ENCODE measurements at places on chromosomes 13 and 19.

- DNase-seq = no peak
Measured at GRCh38 chr19:49333811-49334288, 1.4 kb upstream of the CD37 start.

GRCh38 chr19:7614859-7615741 is 14.2 kb downstream of the XAB2 start:
- DNase-seq = no peak

DNA sequence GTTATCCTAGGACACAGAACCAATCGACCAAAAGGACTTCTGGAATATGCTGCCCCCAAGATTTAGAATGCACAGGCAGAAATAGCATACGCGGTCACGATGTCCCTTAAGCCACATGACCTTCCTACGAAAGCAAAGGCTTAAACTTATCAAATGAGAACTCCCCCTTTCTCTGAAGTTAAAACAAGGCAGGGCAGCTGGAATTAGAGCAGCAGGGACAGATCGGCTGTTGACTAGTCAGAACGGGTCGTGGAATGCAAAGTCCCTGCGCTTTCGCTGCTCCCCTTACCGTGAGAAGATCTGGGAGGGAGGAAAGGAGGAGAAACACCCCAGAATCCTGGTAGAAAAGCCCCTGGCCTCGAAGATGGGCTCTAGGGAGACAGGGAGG is 799 bp upstream of the USPL1 start:
- peak; percentile 85 for DNase-seq

DNA sequence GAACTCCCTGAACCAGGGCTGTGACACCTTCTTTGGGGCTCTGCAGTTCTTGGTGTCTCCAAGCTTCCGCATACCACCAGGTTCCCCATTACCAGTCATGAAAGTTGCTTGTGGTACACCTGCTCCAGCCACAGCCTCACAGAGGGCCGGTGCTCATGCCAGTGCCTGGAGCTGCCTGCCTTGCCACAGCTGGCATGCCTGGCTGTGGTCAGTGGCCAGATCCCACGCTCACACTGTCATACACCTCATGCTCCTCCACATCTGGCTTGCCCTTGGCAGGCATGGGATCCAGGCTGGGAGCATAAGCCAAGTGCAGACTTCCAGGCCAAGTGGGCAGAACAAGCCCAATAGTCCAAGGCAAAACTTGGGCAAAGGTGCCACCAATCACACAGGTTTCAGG is 1054.9 kb downstream of the SLITRK5 start:
- no peak for DNase-seq

- no peak for DNase-seq
Measured at GRCh38 chr19:56974556-56975207, 134.2 kb upstream of the PEG3 start.

DNA sequence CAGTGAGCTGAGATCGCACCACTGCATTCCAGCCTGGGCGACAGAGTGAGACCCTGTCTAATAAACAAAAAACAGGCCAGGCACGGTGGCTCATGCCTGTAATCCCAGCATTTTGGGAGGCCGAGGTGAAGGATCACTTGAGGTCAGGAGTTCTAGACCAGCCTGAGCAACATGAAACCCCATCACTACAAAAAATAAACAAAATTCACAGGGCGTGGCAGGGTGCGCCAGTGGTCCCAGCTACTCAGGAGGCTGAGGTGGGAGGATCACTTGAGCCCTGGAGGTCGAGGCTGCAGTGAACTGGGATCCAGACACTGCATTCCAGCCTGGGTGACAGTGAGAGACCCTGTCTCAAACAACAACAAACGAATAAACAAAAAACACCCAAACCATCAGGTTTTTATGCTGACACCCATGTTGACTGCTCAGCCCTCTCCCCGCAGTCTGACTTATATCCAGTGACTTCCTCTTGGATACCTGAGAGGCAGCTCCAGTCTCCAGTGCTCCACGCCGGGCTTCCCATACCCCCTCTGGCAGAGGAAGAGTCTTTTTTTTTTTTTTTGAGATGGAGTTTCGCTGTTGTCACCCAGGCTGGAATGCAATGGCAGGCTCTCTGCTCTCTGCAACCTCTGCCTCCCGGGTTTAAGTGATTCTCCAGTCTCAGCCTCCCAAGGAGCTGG is 17.7 kb downstream of the WTIP start:
- no peak for DNase-seq

DNA sequence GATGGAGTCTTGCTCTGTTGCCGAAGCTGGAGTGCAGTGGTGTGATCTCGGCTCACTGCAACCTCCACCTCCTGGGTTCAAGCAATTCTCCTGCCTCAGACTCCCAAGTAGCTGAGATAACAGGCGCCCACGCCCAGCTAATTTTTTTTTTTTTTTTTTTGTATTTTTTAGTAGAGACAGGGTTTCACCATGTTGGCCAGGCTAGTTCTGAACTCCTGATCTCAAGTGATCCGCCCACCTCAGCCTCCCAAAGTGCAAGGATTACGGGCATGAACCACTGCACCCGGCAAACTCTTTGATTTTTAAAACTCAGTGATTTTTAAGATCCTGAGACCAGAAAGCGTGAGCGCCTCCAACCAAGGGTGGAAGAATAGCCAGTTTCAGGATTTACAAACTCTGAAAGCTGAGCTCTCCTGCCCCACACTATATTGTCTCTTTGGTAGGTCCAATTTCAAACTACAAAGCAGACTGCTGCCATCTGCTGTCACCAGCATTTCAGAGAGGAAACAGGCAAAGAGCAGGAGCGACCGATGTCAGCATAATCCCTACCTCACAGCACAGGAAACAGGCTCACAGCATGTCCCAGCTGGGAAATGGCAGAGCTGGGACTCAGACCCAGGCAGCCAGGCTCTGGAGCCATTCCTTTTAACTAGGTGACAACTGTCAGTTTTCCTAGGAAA is 9.2 kb downstream of the NOSIP start:
- DNase-seq = no peak

- no peak for DNase-seq
Measured at GRCh38 chr13:32115066-32115465, 83.5 kb downstream of the FRY start.

- no peak for DNase-seq
Measured at GRCh38 chr19:38047641-38048040, 140.6 kb downstream of the SIPA1L3 start.

DNA sequence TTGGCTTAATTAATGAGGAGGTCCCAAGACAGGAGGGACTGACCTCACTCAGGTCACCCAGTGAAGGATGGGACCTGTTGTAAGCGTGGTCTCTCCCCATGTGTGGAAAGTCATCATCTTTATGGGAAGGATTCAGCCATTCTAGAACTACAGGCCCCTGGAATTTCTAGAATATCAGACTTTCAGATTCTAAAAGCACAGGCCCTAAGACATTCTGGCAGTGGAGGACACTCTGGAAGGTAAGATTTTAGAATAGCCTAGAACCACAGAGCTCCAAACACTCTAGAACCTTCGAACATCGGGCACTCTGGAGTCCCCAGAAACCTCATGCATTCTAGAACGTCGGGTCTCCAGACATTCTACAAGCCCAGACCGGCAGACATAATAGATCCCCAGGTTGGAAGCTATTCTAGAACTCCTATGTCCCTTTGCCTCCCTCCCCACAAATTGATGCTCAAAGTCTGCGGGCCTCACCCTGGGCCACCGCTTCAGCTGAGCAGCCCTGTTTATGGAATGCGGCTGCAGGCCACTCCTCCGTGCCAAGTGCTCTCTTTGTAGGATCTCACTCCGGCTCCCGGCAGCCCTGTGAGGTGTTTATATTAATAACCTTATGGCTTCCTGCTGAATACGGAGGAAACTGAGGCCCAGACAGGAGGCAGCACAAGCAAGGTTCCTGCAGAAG is 1.9 kb upstream of the KLK15 start:
- peak; percentile 1 for DNase-seq

DNA sequence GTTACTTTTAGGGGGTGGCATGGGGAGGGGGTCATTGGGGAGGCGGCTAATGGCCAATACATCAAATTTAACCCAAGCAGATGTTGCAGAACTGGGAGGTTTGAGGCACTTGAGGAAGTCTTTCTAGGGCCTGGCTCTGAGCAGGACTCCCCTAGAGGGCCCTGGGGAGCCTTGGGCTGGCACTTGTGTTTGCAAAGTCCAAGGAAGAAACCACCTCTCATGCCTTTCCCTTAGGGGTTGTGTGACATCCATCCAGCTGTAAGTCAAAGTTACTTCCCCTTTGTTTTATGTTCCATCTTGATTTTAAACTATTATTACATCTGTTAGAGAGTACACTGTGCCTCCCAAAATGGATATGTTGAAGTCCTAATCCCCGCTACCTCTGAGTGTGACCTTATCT is 159.9 kb downstream of the KATNAL1 start:
- DNase-seq = no peak

GRCh38 chr13:87078947-87079795 is 592.0 kb upstream of the SLITRK5 start:
- no peak for DNase-seq

DNA sequence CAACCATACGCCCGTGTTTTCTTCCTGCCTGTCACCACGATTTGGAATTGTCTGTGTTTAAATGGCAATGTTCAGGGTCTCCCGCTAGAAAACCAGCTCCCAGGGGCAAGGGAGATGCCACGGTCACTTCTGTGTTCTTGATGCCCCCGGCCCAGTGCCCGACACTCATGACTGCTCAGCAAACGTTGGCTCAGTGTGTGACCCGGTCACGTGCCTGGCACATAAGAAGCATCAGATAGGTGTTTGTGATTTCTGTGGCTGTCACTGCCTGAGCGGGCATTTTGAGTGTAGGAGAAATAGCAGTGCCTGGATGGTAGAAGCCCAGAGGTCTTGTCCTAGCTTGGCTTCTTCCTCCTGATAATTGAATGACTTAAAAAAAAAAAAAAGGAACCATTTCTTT is 15.5 kb downstream of the HDGFL2 start:
- DNase-seq = no peak

- no peak for DNase-seq
Measured at GRCh38 chr19:4014541-4015491, 7.3 kb downstream of the PIAS4 start.

DNA sequence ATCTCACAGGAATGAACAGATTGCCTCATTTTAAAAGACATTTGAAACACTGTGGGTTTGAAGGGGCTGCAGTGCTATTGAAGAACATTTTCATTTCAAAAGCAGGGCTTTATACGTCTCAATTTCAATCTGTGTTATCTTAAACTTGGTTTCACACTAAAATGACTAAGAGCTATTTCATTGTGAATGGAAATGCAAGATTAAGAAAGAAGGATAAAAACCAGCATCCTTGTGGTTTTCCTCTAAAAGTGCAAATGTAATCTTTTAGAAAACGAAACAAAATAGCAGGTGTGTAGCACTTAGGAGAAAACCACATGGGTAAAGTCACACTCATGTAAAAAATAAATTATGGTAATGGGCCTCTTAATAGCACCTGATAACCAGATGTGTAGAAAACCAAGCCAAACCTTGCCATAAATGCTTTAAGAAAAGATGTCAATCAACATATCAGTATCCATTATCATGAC is 397.7 kb downstream of the GPC6 start:
- DNase-seq = peak; percentile 59

- peak; percentile 10 for DNase-seq
Measured at GRCh38 chr13:105445796-105446195, 1089.7 kb downstream of the EFNB2 start.

- DNase-seq = no peak
Measured at GRCh38 chr13:39567569-39567968, 35.4 kb downstream of the LHFPL6 start.

- DNase-seq = no peak
Measured at GRCh38 chr13:47408546-47409319, 511.9 kb upstream of the HTR2A start.

Measured in amniotic epithelial cell (primary cell).